Right lung (tissue), 10 donors: ENCODE measurements at places on chromosomes 16 and 17. TPM values are rescaled to one million over a fixed set of nuclear protein-coding genes. Genes with fewer than 3 reads are reported as not detected.
A peak's percentile ranks its signal among the peaks of the same experiment; 100 is the strongest.

DNA sequence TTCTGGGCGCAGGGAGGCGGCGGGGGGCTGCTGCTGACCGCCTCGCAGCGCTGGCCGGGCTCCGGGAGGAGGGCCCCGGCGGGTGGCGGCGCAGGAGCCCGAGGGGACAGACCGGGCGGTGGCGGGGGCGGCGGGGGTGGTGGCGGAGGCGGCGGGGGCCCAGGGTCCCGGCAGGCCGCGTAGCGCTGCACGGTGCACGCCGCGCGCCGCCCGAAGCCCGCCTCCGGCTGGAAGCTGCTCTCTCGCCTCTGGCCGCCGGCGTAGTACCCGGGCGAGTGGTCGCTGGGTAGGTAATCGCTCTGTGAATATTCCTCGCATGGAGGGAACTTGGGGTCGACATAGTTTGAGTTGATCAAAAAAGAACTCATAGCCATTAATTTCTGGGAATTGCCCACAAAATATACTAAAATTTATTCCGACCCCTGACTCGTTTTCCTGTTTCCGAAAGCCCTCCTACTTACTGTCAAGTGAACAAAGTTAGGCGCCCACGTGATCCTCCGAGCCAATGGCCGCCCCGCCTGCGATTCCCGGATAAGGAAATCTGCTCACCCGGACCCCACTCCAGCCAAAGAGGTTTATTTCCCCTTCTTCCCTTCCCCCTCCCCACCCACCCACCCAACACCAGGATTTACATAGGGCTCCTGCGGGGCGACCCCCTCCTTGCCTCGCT, at the start of gene HOXB4:
Gene HOXB4 (minus strand): TSS at position 405 of the 670 bp plus-strand sequence. CDS start 31 bp downstream, at position 374.
- DNase-seq = no peak

DNA sequence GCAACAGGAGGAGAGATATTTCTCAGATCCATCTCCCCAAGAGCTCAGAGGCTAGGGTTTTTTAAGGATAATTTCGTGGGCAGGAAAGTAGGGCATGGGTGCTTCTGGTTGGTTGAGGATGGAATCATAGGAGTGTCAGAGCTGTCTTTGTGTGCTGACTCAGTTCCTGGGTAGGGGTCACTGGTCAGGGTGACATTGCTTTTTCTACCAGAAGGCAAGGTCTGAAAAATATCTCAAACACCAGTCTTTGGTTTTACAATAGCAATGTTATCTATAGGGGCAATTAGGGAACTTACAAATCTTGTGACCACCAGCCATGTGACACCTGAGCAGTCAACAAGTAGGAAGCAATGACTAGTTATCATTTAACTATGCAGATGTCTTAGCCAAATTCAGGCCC, 82.9 kb upstream of the DYNLRB2 start:
- no peak for DNase-seq

- no peak for DNase-seq
Observed at GRCh38 chr16:48576927-48577326, 33.1 kb downstream of the N4BP1 start.

- no peak for DNase-seq
Observed at GRCh38 chr17:55728361-55728760, 5.7 kb upstream of the TMEM100 start.

- no peak for DNase-seq
Observed at GRCh38 chr17:69528035-69528434, 113.5 kb downstream of the MAP2K6 start.

DNA sequence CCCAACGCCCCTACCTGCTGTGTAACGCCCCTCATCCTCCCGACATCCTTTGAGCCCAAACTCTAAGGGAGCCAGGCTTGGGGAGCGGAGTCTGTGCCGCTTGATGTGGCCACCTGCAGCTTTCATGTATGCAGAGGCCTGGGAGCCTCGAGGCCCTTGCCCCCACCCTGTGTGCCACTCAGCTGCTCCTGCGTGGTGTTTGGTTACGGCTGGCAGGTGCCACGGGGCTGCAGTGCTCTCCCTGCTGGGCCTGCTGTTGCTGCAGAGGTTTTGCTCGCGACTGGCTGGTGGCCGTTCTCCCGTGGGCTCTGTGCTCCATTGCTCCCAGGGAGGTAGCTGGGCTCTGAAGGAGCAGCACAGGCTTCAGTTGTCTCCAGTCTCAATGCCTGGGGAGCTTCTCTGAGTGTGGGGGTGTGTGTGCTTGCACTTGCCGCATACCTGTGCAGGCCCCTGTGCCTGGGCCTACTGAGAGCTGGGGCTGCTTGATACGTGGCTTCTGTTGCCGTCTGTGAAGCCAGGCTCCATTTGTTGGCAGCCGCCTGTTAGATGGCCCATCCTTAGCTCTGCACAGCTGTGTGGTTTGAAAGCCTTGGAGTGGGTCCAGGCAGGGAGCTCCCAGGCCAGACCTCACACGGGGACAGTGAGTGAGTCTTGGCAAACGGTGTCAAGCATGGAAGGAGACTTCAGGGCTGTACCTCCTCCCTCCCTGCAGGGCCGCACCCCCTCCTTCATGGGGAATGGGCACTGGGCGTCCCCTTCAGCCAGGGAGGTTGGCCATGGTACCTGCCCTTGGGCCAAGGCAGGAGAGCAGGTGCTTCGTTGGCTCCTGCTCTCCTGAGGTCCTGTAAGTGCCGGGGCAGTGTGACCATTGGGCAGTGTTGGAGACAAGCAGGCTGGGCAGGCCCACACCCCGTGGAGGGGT, 47.2 kb downstream of the PDPK1 start:
- peak; percentile 60 for DNase-seq

TEX19 gene
- not detected for polyA plus RNA-seq

TBC1D3I gene
- not detected for polyA plus RNA-seq

FBXL16 gene
- polyA plus RNA-seq = 0.30 TPM

FZD2 gene
- 30.9 TPM for polyA plus RNA-seq
